LHCN-M2 (cell line): ENCODE measurements at places on chromosomes 5 and 9. TPM values are rescaled to one million over a fixed set of nuclear protein-coding genes. Genes with fewer than 3 reads are reported as not detected.

The ADAMTS2 gene
- total RNA-seq: 20.7 and 24.1 TPM in 2 replicates

The DAB2IP gene
- 4.0 and 4.4 TPM in 2 replicates for total RNA-seq

- no peak for DNase-seq
Observed at GRCh38 chr5:93604644-93605515, 21.9 kb downstream of the NR2F1 start.

DNA sequence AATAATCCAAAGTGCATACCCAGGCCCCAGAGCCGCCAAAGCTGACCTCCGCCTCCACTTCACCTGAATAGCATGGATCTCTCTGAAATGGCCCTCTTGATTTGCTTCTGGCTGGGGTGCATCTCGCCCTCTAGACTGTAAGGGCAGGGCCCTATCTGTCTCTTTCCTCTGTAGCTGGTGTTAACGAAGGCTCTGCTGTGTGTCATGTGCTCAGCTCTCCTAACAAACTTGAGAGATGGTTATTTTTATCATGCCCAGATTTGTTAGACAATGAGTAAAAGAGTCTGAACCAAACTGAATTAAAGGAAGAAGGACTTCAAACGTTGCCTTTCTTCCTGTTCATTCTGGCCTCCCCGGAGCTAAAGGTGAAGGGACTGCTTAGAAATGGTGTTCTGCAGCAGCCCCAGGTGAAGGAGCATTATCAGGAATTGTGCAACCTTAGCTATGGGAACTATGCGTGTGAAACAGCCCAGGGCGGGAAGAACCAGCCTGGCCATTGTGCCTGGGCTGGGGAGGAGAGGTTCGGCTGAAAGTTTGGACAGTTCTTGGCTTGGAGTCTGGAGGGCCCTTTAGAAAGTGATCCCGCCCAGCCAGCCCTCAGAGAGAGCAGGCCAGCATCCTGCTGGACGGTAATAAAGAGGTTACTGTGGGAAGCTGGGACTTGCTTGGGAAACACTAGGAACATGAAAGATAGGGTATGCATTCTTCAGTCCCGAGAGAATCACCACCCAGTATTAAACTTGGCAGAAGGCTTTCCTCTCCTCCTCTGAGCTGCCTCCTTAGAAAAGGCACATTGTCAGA lies 73.5 kb downstream of the WWC1 start:
- DNase-seq: no peak

GRCh38 chr5:96720408-96720807 lies 58.2 kb downstream of the CAST start:
- no peak for DNase-seq

GRCh38 chr5:150144879-150145278 lies 10.8 kb downstream of the PDGFRB start:
- no peak for DNase-seq

DNA sequence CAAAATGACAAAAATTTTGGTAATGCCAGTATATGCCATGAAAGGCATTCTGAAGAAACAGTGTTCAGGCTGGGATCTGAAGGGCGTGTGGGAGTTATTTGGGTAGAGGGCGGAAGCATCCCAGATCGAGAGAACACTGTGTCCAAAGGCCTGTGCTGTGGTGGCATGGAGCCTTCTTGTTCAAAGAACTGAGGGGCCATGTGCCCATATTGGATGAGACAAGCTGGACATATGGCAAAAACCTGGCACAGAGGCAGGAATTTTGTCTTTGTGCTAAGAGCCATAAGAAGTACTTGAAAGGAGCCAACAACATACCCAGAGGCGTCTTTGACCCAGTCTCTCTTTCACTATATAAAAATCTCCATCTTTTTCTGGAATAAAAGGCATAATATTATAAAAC lies 128.0 kb downstream of the SYK start:
- DNase-seq: no peak

DNA sequence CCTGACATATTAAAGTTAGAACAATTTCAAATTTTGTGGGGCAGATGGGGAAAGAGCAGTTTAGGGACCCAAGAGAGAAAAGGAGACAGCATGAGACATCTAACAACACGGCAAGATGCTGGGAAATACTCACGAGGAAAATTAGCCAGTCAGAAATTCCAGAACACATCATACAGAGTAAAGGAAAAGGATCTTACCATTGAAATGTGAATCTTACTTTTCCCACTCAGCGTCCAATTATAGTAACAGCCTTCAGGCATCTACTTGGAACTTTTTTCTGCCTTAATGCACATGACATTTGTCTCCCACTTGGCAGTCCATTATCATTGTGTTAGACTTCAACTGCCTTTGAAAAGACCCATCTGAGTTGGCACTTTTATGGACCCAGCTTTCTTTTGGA lies 189.7 kb upstream of the SLC27A6 start:
- no peak for DNase-seq

GRCh38 chr5:133241179-133242092 lies 189.6 kb downstream of the HSPA4 start:
- no peak for DNase-seq

The ADRB2 gene
- 4.1 and 4.8 TPM in 2 replicates for total RNA-seq

DNA sequence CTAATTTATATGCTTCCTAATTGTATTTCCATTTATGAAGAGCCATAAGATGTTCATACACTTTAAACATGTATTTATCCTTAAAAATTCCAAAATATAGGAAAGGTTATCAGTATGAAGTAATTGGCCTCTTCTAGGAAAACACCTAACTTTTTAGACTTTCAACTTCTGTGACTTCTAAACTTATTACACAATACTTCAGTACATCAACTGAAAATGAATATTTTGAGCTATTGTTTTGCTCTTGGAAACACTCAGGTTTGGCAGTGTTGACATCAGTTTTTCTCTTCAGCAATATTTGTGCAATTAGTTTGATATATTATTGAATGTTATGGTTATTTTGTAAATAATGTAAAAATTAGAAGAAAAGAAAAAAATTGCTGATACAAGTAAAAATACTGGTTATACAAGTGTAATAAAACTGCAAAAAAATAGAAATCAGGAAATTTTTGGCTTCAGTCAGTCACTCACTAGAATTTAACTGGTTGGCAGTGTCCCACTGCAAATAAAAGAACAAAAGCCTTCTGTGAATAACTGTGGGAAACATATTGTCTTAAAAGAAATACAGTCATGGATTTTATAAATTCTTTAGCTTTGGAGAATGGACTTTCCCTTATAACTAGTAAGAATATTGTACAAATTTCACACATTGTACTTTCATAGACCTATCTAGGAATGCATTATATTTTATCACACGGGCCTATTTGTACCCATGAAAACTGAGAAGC lies 635.9 kb downstream of the TLE1 start:
- DNase-seq: no peak

GRCh38 chr5:68251386-68251785 lies 35.8 kb downstream of the PIK3R1 start:
- no peak for DNase-seq
